ENCODE measurements at places on chromosomes 1 and 21.

DNA sequence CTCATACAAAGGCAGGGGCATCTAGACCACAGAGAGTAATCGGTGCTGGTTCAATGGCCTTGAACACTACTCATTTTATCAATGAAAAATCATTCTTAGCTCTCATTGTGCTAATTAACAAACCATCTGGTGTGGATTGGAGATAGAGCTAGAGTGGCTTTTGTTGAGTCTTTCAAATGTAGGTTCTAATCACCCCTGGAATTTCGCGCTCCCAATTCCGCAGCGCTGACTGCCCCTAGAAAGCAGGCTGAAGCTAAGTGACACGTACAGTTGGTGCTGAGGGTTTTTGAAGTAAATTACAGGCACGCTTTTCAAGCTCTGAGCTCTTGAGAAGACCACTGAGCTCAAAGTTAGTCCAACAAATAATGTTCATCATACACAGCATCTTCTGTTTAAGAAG lies 31.2 kb upstream of the CA6 start:
- no peak for ATAC-seq

GRCh38 chr21:14070049-14070893 lies 140.5 kb downstream of the LIPI start:
- ATAC-seq, result peak; percentile 44

GRCh38 chr1:193234530-193234929 lies 48.1 kb upstream of the B3GALT2 start:
- no peak for ATAC-seq

DNA sequence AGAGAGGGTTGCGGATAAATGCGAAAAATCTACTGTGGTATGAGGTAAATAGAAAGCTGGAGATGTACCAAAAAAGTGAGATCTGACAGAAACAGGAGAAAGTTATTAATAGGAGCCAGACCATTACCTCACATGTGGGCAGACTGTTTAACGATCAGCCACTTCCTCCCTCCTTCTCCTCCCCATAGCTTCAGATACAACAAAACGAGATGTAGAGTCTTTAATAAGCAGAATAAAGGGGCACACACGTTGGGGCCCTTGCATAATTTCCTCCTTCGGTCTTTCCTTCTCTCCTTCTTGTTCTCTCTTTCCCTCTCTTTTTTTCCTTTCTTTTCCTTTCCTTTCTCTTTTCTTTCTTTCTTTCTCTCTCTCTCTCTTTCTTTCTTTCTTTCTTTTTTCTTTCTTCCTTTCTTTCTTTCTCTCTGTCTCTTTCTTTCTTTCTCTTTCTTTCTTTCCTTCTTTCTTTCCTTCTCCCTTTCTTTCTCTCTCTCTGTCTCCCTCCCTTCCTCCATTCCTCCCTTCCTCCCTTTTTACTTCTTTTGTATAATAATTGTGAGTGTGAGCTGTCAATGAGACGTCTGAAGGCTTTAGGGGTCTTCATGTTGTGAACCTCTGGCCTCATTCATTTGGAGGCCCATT lies 242.1 kb downstream of the GRIK1 start:
- ATAC-seq, result no peak

GRCh38 chr21:36115138-36115730 lies 19.6 kb upstream of the CBR3 start:
- ATAC-seq, result no peak

DNA sequence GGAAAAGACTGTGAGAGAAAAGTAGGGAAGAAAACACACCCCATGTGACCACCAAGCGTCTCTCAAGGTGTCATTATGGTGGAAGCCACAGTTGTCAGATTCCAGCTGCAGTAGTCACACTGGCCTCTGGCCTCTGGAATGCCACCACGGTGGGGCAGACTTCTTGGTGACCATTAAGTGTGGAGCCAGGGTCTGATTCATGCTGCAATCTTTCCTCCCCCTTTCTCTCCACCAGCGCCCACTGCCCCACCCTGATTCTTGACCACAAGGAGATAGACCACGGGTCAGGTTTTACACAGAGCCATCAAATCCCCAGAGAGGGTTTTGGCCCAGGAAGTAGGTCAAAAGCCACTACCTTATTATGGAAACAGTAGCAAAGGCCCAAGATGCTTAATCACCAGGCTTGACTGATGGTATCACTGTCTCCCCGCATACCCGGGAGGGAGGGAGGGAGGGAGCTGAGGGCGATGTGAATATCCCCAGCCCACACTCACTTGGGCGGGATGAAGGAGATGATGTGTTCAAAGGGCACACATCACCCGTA lies 52.7 kb upstream of the GRHL3 start:
- peak; percentile 23 for ATAC-seq

- ATAC-seq, result no peak
Measured at GRCh38 chr1:14602136-14602535, 3.7 kb downstream of the KAZN start.

DNA sequence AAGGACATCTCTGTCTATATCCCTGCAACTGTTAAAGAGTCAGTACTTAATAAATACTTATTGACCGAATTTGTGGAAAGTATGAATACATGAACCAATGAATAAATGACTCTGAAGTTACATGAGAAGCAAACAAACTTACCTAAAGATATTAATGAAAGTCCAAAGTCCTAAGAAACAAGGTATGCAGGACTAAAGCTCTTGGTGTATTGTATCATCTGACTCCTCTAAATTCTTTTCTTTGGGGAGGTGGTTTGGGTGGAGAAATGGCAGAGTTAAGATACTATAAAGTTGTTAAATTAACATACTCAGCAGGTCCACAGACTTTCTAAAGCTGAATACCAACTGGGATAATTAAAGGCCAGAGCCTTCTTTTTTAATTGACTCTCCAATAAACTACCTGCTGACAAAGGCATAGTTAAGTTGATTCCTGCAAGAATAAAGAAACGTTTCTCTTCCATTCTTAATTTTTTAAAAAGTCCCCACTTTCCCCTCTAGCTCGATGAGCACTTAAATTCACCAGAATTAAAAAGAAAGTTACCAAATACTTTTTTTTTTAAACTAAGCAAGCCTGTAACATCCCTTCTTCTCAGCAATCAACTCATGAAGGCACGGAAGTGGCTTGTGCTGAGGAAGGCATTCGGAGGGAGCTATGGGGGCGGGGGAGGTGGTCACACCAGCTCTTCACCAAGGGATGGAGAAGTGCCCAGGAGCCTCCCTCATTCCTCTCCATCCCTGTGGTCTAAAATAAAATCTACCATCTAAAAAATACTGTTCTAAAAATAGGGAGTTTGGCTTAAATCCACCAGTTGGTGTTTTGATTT lies 61.1 kb downstream of the GADD45A start:
- ATAC-seq, result no peak

- no peak for ATAC-seq
Measured at GRCh38 chr21:25708467-25709065, 26.1 kb downstream of the ATP5PF start.

- peak; percentile 87 for ATAC-seq
Measured at GRCh38 chr1:218664385-218665170, 319.4 kb downstream of the TGFB2 start.

DNA sequence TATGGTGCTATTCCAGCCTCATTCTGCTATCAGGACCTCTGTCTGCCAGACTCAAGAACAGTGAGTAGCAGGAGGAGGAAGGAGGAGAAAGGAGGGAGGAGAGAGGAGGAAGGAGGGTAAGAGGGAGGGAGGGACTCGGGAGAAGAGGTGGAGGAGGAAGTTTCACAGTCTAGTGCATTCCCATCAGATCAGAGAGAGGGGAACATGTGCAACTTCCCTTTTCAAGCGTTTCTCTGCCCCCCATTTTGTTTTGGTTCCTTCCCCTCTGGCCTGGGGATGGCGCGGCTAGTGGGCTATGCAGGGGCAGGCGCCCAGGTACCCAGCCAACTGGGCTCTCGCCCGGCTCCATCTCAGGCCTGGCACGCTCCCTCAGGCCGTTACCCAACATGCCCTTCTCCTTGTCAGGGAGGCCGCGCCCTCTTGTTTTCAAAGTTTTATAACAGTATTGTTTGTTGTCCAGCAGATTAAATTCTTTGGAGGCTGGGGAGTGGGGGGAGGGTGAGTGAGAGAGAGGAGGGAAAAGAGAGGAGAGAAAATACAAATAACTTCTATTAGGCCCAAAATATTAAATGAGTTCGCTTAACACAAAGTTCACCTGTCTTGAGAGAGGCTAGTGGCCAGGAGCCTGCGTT lies 56.0 kb downstream of the CD46 start:
- peak; percentile 69 for ATAC-seq

GRCh38 chr21:26409735-26410134 lies 163.4 kb downstream of the CYYR1 start:
- peak; percentile 38 for ATAC-seq

DNA sequence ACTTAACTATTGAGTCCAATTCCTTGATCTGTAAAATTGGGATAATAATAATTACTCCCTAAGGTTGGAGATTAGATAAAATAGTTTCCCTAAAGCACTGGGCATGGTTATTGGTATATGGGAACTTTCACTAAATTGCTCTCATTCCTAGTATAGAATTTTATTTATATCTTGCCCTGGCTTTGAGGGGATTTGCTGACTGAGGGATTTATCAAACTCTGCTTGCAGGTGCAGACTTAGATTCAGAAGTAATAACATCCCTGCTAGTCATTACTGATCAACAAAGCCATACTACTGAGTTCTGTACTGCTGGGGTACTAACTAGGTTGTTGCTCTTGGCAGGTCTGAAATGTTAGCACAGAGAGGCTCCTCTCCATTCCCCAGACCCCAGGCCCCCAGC lies 41.9 kb downstream of the CASQ2 start:
- ATAC-seq, result no peak

GRCh38 chr1:190551638-190552037 lies 74.0 kb upstream of the BRINP3 start:
- ATAC-seq, result no peak

DNA sequence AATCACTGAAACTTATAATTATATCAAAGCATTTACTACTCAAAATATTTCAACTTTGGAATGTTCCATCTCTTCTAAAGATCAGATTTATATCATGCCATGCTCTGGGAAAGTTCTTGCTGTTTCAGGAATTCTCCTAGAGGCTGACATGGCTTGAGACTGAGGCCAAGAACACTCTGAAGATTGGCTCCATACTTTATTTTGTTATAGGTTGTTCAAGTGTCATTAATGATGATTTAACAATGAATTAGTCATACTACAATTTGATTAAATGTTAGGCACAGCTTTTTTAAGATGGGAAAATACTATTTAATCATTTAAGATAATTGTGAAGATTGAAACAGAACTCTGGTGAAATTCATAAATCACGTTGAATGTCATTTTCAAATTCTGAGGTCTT lies 255.4 kb downstream of the GREM2 start:
- ATAC-seq, result no peak

- no peak for ATAC-seq
Measured at GRCh38 chr1:224802617-224803016, 126.9 kb upstream of the DNAH14 start.

GRCh38 chr1:152626744-152627143 lies 3.8 kb upstream of the LCE3A start:
- peak; percentile 66 for ATAC-seq

GRCh38 chr1:224894915-224895314 lies 34.6 kb upstream of the DNAH14 start:
- no peak for ATAC-seq

DNA sequence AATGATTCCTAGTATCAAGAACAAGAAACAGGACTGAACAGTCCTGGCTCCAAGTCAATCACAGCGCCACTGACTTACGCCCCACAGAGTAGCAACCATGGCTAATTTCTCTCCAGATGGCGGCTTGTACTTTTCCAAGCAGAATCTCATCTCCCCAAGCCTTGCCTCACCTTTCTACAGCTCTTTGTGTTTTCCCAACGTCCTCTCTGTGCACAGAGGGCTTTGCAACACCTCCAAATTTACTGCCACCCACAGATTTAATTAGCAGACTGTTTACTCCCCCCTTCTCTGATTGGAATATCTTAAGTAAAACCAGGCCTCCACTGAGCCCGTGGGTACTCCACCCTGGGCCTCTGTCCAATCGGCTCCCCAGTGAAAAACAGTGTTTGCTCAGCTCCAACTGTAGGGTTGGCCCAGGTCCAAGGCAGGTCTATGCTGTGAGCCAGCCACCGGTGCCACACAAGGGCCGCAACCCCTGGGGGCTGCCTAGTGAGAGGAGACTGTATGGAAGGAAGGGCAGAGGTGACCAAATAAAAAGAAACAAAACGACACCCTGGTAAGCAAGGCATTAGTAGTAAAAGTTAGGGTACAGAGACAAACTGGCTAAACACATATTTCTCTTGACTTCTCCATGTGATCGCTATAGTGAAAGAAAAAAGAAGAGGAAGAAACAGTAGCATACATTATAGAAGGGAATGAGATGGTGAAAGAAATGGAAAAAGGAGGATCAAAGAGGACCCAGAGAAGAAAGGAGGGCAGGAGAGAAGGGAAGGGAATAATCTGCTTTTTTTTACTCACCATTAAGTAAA lies 128.4 kb upstream of the SOD1 start:
- peak; percentile 72 for ATAC-seq

- peak; percentile 54 for ATAC-seq
Measured at GRCh38 chr1:9555942-9556341, 16.7 kb downstream of the SLC25A33 start.

DNA sequence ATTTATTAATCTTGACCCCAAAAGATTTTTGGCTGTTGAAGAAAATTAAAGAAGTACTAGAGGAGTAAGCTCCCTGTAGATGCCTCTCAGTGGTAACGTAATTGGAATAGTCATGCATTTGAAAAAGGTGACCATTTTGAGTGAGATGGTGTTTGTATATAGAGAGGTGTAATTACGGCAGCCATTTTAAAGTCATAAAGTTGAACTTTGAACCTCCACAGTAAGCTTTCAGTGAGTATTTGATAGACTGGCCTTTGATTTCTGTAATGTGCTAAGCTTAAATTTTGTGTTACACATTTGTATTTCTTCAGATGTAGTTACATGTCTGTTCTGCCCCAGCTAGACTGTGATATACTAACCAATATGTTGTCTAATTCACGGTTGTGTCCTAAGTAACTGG lies 21.5 kb upstream of the TMCO2 start:
- no peak for ATAC-seq

GRCh38 chr1:56491441-56491840 lies 87.9 kb downstream of the PLPP3 start:
- ATAC-seq, result peak; percentile 50

DNA sequence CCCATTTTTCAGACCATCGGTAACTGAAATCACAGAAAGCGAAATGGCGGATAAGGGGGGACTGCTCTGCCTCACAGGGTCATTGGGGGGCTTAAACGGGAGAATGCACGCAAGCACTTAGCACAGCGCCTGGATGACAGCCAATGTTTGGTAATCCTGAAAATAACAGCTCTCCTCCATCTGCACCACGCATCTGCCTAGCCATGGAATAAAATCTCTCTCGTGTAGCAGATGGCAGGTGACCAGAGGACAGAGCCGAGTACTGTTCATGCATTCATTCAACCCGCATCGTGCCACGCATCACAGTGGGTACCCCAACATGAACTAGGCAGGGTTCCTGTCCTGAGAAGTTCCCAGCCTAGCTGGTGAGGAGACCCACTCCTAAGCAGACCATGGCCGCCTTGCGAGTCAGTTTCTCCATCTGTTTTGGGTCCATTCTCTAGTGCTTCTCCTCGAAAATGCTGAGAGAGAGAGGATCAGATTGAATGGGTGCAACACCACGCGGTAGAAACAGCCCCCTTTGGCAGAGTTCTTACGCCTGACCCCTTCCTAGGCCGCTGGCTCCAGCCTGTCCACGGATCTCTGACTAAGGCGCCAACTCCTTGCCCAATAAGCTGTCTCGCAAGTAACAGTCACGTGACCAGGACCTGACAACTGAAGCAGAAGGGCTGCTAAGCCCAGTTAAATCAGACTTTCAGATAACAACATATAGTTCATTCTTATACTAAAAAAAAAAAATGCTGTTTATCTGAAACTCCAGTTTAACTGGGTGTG lies 7.3 kb downstream of the SLC1A7 start:
- ATAC-seq, result no peak

All from esophagus mucosa (tissue), 1 donor.